ENCODE measurements at places on chromosomes 6 and 20. TPM values are rescaled to one million over a fixed set of nuclear protein-coding genes. Genes with fewer than 3 reads are reported as not detected.

DNA sequence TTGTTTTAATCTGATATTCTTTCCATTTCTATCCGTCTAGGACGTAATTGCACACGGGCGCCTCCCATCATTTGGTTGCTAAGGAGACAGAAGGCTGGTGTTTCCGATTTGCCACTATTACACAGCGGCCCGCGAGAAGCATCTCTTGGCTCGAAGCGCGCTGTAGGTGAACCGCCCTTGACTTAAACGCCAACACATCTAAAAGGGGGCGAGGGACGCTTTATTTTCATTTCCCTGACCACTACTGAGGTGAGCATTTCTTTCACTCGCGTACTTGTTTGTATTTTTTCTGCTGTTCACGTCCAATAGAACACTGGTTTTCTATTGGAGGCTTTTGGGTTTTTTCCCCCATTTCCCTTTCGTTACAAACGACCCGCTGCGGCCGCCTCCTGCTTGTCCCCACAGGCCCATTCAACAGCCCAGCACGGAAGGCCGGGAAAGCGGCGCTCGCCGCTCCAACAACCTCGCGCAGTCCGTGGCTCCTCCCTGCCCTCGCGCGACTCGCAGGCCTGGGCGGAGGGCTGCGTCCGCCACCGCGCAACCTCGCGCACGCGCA lies 505 bp upstream of the WRNIP1 start:
- H3K4me3 ChIP-seq: no peak overlapping the region
- peak overlapping the region; percentile 88 for H3K27ac ChIP-seq
- peaks cover 23% of the 10 kb centered on the region for H3K4me1 ChIP-seq
- H3K27me3 ChIP-seq: no peaks in the 10 kb centered on the region

DNA sequence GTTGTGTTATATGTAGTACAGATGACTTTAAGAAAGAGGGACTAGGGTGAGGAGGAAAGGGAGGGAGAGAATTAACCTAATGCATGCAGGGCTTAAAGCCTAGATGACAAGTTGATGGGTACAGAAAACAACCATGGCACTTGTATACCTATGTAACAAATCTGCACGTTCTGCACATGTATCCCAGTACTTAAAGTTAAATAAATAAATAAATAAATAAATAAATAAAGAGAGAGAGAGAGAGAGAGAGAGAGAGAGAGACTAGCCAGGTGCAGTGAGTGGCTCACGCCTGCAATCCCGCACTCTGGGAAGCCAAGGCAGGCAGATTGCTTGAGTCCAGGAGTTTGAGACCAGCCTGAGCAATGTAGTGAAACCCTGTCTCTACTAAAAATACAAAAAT lies 11.5 kb upstream of the CARMIL1 start:
- no peak for DNase-seq
- H3K4me3 ChIP-seq: no peak overlapping the region
- H3K27ac ChIP-seq: no peak overlapping the region
- H3K36me3 ChIP-seq: no peaks in the 10 kb centered on the region
- no peaks in the 10 kb centered on the region for H3K4me1 ChIP-seq
- no peaks in the 10 kb centered on the region for H3K27me3 ChIP-seq

- DNase-seq: no peak
- peak overlapping the region; percentile 99 for H3K4me3 ChIP-seq
- no peaks in the 10 kb centered on the region for H3K27me3 ChIP-seq
- H3K4me1 ChIP-seq: peaks cover 39% of the 10 kb centered on the region
- H3K27ac ChIP-seq: peak overlapping the region; percentile 82
Observed at GRCh38 chr20:48923149-48923718, 1.7 kb downstream of the ARFGEF2 start.

The DZANK1 gene
- total RNA-seq: 6.7 TPM

The HIVEP1 gene
- 26.5 TPM for total RNA-seq

Data from thyroid gland (tissue), 4 donors.